ENCODE measurements at places on chromosomes 2 and 18.

- no peak for DNase-seq
Measured at GRCh38 chr18:70720607-70721006, 431.8 kb downstream of the SOCS6 start.

- no peak for DNase-seq
Measured at GRCh38 chr2:160139350-160139749, 60.7 kb downstream of the ITGB6 start.

GRCh38 chr2:121232626-121233265 is 52.3 kb downstream of the TFCP2L1 start:
- no peak for DNase-seq

- no peak for DNase-seq
Measured at GRCh38 chr18:57003342-57003741, 143.5 kb upstream of the BOD1L2 start.

GRCh38 chr2:105177536-105178254 is 63.8 kb upstream of the GPR45 start:
- no peak for DNase-seq

- no peak for DNase-seq
Measured at GRCh38 chr2:19933351-19933981, 31.7 kb upstream of the TTC32 start.

- no peak for DNase-seq
Measured at GRCh38 chr2:8802741-8803140, 34.7 kb downstream of the KIDINS220 start.

DNA sequence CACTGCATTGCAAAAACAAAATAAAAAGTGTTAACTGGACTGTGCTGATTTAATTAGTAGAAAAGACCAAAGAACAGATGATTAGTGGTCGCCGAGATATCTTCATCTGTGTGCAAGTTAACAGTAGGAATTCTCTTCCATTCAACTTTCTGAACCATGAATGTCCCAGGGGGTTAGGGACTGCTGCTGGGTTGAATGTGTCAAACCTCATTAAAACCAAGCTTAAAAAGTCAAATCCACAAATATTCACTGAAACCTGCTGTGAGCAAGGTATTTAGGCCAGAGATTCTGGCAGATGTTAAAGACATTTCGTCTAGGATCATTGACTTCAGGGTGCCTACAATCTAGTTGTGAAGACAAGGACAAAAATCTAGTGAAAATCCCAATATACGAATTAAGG is 58.7 kb downstream of the STPG4 start:
- no peak for DNase-seq

- no peak for DNase-seq
Measured at GRCh38 chr2:105315314-105315713, 14.2 kb downstream of the TGFBRAP1 start.

DNA sequence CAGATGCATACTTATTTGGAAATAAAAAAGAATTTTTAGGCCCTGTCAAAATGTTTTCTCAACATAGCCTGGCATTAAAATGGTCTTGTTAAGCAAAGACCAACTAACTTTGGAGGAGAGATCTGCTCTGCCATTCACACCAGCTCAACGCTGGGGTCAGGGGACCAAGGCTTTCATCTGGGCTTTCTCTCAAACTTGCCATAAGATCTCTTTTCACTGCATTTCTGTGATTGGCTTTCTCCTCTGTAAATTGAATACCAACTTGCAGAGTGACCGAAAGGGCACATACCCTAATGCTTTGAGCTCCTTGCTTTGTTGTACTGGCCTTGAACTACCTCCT is 71.2 kb downstream of the MYCN start:
- DNase-seq, result no peak

DNA sequence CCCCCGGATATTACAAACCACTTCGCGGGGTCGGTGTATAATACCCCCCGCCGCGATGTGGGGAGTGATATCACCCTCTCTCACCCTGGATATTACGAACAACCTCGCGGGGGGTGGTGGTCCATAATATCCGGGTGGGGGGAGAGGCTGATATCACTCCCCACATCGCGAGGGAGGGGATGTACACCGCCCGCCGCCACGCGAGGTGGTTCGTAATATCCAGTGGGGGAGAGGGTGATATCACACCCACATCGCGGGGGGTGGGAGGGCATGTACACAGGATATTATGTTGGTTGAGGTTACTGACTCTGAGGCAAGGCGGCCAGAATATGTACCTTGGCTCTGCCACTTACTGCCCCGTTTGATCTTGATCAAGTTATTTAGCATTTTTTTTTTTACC is 14.8 kb upstream of the CWC22 start:
- DNase-seq, result no peak

- DNase-seq, result peak; percentile 30
Measured at GRCh38 chr2:100178085-100178788, 35.8 kb upstream of the AFF3 start.

- DNase-seq, result no peak
Measured at GRCh38 chr2:160335441-160335840, 135.4 kb upstream of the ITGB6 start.

- DNase-seq, result no peak
Measured at GRCh38 chr2:227462972-227463931, 8.7 kb upstream of the AGFG1 start.

DNA sequence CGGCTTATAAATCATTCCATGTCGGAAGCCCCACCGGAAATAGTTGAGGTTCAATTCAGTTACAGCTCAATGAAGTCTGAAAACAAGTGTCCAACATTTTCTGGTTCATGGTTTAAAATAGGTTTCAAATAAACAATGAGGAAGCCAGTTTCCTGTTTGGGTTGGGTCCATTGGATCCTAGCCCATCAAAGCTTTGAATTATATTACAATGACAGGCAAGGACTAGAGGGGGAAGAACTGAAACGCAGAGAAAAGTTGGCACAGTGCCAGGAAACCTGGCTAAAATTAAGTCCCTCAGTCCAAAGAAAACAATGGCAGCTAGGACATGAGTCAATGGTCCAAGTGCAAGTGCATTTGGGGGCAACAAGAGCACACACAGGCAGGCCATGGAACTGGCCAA is 32.0 kb downstream of the SLC14A1 start:
- DNase-seq, result no peak

- no peak for DNase-seq
Measured at GRCh38 chr2:10170256-10170655, 47.7 kb downstream of the RRM2 start.

GRCh38 chr2:184336688-184337087 is 261.6 kb upstream of the ZNF804A start:
- DNase-seq, result no peak

- no peak for DNase-seq
Measured at GRCh38 chr2:224039770-224040440, 819 bp upstream of the SERPINE2 start.

DNA sequence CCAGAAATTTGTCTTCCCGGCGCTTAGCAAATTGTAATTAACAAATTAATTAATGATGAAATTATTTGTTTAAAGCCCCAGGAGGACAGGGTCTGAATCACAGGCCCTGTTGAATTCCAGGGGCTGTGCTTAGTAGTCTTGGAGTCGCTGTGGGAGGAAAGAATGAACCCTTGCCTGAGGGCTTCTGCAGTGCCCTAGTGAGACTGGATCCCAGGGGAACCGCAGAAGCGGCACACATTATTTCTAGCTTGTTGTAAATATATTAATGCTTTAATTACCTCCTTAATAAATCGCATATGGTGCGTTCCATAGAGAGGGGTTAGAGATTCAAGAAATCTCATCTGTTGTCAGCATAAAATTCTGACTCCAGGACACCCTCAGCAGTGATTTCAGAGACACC is 235.4 kb downstream of the CELF4 start:
- no peak for DNase-seq

DNA sequence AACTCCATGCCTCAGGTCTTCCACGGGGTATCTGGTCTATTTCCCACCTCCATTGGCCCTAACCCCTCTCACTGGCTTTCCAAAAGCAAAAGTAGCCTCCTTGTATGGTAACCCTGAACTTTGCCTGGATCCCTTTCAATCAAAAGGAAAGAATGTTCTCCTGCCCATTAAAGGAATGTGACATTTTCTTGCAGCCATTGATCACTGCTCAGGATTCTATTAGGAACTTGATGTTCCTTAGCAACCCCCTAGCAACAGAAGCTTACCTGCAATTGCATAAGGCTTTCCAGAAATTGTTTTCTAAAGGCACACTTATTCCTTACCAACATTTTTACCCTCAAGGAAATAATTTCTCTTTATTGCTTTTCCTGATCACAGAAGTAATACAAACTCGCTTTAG is 91.4 kb upstream of the AGAP1 start:
- no peak for DNase-seq

GRCh38 chr2:215535741-215536140 is 99.9 kb upstream of the FN1 start:
- DNase-seq, result no peak

GRCh38 chr2:232798187-232798586 is 21.8 kb upstream of the KCNJ13 start:
- no peak for DNase-seq

- no peak for DNase-seq
Measured at GRCh38 chr18:58965291-58966004, 100.8 kb downstream of the ZNF532 start.

GRCh38 chr2:218569661-218570500 is 1.2 kb downstream of the CNOT9 start:
- no peak for DNase-seq

DNA sequence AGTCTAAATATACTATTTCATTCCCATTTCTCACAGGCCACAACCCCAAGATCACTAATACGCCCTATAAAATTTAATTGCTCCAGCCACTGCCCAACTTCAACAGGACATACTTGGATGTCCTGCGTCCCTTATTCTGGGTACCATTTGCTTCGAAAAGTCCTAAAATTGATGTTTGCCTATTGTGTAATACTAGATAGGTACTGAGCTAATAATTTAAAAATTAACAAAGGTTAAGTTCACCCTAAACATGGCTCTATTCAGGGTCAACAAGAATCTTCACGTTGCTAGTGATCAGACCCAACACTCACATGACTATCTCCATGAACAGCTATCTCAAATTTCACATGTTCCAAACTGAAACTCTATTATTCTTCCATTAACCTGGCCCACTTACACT is 296.4 kb upstream of the RND3 start:
- no peak for DNase-seq

GRCh38 chr2:127423478-127423843 is 5.2 kb downstream of the PROC start:
- no peak for DNase-seq

- DNase-seq, result no peak
Measured at GRCh38 chr2:216320852-216321251, 51.4 kb downstream of the MARCHF4 start.

- DNase-seq, result no peak
Measured at GRCh38 chr2:189179570-189179950, at the start of gene COL5A2. Gene COL5A2, minus strand, starts transcription at chr2:189179761. Its CDS starts 157 bp downstream, at chr2:189179604.

DNA sequence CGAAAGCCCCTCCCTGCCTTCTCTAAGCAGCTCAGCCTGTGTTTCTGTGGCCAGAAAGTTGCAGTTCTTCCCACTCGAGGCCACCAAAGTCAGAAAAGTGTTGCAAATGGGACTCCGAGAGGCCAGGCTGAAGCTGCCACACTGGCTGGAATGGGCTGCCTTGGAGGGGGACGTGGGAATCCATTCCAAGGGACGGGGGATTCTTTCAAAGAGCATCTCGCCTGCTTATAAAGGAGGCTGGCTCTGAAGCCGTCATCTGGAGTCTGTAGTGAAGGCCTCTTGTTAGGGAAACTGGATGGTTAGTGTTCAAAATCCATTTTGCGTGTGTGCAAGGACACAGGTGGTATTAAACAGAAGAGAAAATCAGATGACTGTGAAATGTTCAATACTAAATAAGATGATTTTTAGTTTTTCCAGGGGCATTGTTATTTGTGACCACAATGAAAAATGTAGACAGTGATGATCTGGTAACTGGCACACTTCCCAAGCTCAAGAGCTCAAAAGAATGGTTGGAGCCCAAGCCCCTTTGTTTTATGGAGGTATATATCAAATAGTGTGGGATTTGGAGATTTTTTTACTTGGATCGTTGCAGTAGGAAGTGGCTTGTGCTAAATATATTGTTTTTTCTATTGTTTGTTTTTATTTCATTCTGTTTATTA is 782 bp downstream of the FAM228B start:
- DNase-seq, result peak; percentile 18
